ENCODE measurements at places on chromosomes 2 and 18.

- DNase-seq: no peak
These were observed 39.8 kb upstream of the RAB1A start for GRCh38 chr2:65169760-65170136.

DNA sequence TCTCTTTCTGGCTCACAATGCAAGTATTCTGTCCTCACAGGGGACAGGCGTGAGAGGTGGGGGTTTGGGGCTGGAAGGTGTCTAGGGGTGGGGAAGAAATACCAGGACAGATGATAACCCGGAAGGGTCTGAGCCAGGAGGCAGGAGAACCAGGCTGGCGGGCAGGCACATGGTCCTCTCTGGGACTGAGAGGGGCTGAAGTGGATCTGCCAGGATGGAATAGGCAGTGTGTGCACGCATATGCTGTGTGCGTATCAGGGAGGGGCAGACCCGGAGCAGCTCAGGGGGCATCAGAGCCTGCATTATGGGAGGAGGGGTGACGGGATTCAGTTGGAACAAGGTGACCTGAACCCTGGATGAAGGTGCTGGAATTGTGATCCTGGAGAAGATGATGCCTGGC is 157.3 kb downstream of the DYSF start:
- no peak for DNase-seq

DNA sequence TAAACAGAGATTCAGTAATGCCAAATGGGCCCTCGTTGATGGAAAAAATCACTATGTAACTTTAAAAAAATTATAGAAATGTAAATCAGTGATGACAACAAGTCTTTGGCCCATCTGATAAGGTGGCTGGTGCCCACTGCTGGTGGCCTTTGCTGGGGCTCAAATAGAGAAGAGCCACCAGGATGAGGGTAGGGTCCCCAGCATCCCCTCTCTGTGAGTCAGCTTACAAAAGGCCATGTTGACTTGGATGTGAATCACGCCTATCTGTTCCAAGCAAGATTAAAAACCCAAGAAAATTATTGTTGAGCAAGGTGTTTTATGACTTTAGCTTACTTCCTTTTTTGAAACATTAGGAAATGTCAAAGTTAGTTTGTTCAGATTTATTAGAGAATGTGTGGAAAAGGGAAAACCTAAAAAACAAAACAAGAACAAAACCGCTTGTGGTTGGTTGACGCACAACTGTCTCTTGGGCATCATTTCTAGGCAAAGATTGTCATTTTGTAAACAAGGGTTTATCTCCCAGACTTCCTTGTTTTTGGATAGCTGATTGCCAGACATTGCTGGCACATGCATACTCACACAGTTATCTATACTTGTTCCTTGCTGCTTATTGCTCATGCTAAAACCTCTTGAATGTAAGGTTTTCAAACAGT is 53.7 kb upstream of the ZNF396 start:
- no peak for DNase-seq

DNA sequence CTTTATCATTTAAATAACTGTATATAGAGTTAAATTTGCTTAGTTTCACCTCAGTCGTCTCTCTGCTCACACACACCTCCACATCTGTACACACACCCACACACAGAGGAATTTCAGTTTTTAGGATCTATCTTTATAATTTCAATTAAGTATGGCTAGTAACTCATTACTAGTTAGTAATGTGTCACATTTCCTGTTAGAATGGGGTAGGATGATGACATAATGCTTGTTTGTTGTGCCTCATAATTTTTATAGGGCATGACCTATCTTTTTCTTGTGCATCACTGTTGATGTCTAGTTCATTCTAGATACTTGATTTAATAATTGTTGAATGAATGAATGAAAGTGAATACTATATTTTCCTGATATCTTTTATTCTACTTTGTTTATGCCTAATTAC is 108.6 kb downstream of the AGPS start:
- no peak for DNase-seq

- no peak for DNase-seq
These were observed 19.9 kb downstream of the SIGLEC15 start for GRCh38 chr18:45845410-45845809.
